KBM-7 (cell line): ENCODE measurements at places on chromosomes 16 and 17.
A peak's percentile ranks its signal among the peaks of the same experiment; 100 is the strongest.

- no peak for DNase-seq
Measured at GRCh38 chr17:65489413-65490155, 71.9 kb downstream of the AXIN2 start.

GRCh38 chr16:63617990-63618763 lies 1503.7 kb downstream of the CDH11 start:
- DNase-seq: no peak

- no peak for DNase-seq
Measured at GRCh38 chr17:36861531-36861930, 75.7 kb upstream of the LHX1 start.

DNA sequence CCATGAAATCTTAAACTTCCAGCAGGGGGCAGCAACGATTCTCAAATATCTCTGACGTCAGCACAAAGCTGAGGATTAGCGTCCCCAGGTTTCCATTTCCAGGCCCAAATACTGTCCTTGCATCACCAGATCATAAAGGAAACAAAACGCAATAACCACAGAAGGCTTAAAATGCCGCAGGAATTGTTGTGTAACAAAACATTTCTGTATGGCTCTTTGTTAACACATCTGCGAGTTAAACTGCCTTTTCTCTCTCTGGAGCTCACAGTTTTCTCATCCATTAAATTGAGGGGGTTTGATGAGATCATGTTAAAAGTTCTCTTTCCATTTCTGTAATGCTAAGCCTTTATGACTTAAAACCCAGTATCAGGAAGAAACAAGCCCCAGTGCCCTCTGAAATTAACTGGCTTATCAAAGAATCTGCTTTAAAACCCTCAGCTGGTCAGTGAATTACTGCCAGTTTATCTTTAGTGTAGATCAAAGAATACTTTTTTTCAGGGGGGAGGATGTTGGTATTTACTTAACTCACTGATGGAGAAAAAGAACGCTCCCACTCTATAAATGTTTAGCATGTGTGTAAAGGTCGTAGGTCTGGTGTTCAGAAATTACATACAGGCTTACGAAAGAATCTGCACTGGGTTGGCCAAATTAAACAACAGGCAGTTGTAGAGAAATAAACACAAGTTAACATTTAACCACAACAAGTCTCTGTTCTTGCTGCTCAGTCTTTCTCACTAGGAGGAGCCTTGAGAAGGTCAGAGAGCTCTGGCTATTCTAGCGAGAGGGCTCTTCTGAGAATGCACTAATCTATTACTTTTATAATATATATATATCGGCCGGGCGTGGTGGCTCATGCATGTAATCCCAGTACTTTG lies 10.6 kb upstream of the TERF2 start:
- peak; percentile 91 for DNase-seq

GRCh38 chr16:75764154-75764768 lies 38.0 kb upstream of the CPHXL start:
- peak; percentile 75 for DNase-seq

GRCh38 chr16:9091867-9092281 lies 430 bp downstream of the HAPSTR1 start:
- no peak for DNase-seq

- DNase-seq: no peak
Measured at GRCh38 chr16:57152096-57153093, 33.4 kb downstream of the PSME3IP1 start.

DNA sequence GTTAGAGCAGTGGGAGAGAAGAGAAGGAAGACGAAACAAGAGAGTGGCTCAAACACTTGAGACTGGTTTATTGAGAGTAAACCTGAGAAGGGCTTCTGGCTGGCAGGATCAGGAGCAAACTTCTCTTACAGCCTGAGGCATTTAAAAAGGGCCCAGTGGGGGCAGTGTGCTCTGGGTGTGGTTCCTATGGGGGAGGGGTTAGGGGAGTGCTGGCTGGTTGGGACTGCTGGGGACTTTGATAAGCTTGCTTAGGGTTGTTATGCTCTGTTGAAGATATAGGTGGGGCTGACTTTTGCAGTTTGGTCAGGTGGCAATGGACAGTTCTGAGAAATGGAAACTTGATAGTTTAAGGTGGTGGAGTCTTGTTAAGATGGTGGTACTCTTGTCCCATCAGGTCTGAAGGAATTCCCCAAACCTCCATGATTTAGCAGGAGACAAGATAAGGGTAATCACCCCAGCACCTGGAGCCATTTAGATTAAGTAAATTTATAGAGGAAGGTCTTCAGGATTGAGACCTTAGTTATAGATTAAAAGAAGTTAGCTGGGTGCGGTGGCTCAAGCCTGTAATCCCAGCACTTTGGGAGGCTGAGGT lies 79.3 kb downstream of the EMP2 start:
- DNase-seq: peak; percentile 26

DNA sequence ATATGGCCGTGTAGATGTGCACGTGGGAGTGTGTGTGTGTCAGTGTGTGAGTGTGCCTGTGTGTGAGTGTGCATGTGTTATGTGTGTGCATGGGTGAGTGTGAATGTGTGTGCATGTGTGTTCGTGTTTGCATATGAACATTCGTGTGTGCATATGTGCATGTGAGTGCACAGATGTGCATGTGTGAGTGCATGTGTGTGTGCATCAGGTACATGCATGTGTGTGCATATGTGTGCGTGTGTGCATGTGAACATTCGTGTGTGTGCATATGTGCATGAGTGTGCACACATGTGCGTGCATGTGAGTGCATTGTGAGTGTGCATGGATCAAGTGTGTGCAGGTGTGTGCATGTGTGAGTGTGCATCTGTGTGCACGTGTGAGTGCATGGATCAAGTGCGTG lies 2.5 kb upstream of the TPSAB1 start:
- DNase-seq: no peak

DNA sequence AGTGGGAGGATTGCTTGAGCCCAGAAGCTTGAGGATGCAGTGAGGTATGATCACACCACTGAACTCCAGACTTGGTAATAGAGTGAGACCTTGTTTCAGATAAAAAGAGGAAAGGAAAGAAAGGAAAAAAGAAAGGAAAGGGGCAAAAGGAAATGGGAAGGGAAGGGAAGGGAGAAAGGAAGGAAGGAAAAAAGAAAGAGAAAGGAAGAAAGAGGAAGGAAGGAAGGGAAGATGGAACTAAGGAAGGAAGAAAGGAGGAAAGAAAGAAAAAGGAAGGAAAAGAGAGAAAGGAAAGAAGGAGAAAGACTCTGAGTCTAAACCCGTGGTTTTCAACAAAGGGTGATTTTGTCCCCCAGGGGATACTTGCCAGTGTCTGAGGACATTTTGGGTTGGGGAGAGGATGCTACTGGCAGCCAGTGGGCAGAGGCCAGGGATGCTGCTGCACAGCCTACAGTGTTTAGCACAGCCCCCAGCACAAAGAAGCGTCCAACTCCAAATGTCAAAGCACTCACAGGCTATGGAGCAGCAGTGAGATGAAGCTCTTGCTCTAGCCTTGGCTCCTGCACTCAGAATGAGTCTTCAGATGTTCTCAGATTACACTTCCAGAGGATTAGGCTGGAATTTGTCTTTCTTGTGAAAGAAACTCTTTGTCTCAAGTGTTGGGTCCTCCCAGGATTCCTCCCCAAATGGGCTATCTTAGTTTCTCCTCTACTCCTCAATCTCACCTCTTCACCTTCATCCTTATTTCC lies 64.2 kb downstream of the BMERB1 start:
- DNase-seq: no peak

- no peak for DNase-seq
Measured at GRCh38 chr16:28883221-28883996, 5.1 kb downstream of the ATP2A1 start.
